ENCODE measurements at places on chromosomes 6 and 20.
A peak's percentile ranks its signal among the peaks of the same experiment; 100 is the strongest.

GRCh38 chr6:44269921-44270525 is at the start of gene TMEM151B:
Gene TMEM151B (plus strand): TSS chr6:44270450. CDS start chr6:44270743, 293 bp downstream.
- no peak for DNase-seq

DNA sequence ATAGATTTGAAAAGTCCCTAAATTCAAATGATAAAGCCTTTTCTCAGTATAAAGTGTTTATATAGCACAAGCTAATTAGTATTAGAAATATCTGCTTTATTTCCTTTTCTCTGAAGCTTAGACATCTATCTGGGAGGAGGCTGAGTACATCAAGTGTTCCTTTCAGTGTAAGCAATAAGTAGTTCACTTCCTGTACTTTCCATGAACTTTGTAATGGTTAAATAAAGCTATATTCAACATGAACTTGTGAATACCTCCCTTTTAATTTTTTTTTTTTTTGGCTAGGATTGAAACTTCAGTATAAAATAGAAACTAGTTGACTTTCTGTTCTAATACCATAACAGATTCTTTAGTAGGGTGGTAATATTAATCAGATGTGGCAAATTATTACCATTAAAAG is 190.9 kb downstream of the CENPW start:
- no peak for DNase-seq

DNA sequence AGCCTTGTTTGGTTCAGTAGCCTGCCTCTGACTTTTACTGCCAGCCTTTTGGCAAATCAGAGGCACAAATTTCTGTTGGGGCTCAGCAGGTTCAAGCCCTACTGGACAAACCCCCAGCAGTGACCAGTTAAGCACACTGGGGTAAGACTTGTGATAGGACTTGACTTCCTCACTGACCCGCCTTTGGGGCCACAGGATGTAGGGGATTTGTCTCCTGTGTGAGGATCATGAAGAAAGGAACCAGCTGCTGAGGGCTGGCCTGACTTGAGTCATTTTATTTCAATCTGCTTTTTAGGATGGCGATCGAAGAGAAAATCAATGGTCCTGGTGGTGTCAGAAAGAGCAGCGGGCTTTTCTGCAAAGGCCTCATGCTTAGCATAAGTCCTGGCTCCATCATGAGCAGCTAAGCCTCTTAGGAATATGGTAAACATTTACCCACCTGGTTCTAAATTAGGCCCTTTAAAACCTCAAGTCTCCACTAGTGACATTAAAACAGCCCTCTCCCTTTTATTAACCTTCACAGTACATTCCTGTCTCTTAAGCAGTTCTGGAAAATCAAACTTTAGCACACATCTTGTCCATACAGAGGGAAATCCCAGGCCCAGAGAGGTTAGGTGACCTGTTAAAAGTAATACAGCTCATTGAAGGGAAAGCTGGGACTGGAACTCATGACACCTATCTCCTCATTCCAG is 16.6 kb downstream of the CHMP4B start:
- DNase-seq, result no peak

- peak; percentile 22 for DNase-seq
Measured at GRCh38 chr20:62642666-62643520, 590 bp downstream of the SLCO4A1 start.

- DNase-seq, result no peak
Measured at GRCh38 chr6:117270055-117270842, 4.9 kb downstream of the VGLL2 start.

GRCh38 chr6:47000842-47001241 is 41.3 kb downstream of the ADGRF1 start:
- no peak for DNase-seq

DNA sequence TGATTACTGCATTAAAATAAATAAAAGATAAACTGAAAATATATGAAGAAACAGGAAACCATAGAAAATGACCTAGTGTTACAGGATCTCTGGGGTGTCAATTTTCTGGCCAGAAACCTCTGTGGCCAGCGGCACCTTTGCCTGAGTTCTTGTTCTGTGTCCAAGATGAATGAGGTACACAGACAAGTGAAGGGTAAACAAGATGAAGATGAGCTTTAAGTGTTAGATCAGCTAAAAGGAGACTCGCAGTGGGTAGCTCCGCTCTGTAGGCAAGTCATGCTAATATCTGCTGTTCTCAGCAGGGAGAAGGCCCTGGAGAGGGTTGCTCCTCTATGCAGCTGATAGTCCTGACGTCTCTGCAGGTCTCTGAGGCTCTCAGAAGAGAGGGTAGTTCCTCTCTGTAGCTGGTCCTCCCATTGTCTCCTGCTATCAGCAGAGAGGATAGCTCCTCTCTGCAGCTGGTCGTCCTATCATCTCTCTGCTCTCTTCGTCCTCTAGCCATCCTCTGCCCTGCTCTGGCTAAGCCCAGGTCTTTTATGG is 35.9 kb upstream of the TBC1D22B start:
- no peak for DNase-seq

- DNase-seq, result no peak
Measured at GRCh38 chr6:27154696-27155095, 92.8 kb upstream of the PRSS16 start.

GRCh38 chr6:12071064-12071615 is 59.0 kb downstream of the HIVEP1 start:
- DNase-seq, result no peak

GRCh38 chr20:58394801-58395200 is 5.8 kb downstream of the VAPB start:
- no peak for DNase-seq

GRCh38 chr20:45842169-45842812 is 8.7 kb downstream of the SNX21 start:
- DNase-seq, result peak; percentile 30

- DNase-seq, result no peak
Measured at GRCh38 chr6:168361766-168362165, 42.2 kb upstream of the DACT2 start.

DNA sequence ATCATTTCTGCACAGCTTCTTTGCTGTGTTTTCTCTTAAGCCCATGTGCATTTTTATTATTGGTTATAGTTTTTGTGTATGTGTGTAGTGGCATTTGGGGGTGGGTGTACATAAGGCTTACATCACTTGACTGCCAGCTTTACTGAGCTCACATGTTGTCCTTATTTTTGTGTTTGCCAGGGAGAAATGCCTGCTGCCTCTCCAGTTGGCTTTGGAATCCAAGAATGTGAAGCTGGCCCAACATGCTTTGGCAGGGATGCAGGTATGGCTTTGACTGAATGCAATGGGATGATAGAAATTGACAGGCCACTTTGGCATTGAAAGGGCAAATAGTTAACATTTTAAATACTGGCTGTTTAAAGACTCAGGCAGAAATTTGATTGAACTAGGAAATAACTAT is 11.4 kb downstream of the PBOV1 start:
- DNase-seq, result no peak

DNA sequence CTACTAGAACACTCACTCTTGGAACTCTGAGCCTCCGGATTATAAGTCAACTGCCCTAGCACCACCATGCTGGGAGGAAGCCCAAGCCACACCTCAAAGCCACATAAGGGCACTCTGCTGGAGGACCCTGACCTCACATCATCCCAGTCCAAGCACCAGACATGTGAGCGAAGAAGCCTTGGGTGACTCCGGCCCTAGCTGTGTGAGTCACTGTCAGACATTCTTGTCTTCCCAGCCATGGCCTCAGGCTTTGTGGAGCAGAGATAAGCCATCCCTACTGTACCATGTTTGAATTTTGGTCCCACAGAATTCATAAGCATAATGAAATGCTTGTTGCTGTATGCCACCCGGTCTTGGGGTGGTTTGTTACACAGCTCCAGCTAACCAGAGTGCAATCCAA is 247.7 kb downstream of the SOD2 start:
- no peak for DNase-seq

DNA sequence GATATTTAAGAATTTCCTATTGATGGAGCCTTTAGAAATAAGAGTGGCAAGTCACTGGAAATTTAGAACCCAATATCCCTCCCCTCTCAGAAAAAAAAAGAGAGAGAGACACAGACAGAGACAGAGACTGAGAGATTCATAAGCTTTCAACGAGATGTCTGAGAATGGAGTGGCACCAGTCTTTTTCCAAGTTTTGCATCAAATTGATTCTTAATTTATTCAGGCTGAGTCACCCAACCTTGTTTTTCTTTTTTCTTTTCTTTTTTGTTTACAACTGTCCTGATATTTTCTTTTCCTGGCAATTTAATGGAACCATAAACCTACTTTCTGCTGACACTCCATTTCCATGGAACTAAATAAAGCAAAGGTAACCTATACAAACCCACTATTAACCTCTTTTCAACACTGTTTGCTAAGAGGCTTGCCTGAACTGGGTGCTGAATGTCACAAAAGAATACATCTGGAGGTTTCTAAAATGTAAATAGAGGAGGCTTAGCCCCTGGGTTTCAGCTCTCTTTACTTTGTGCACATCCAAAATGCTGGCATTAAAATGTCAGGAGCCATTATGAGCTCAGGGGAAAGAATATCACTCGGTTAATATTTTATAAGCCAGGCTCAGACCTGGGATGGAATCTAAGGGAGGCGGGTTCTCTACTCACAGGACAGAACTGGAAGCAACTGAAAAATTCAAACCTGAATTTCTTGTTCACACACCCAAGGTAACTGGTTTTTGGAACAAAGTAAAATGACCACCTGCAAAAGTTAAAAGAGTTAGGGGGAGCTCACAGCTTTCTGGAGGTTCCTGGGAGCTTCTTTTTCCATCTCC is 100.8 kb downstream of the BFSP1 start:
- no peak for DNase-seq

DNA sequence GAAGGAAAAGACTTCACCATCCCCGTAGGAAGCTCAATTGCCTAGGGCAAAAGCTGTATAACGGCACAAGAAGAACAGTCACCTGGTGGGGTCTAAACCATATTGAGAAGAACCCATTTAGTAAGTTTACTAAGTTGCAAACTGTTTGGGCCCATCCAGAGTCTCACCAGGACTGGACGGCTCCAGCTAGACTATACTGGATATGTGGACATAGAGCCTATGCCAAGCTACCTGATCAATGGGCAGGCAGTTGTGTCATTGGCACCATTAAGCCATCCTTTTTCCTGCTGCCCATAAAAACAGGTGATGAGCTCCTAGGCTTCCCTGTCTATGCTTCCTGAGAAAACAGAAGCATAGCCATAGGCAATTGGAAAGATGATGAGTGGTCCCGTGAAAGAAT is 293.9 kb downstream of the RNGTT start:
- DNase-seq, result no peak

- DNase-seq, result no peak
Measured at GRCh38 chr6:19554356-19555225, 282.6 kb upstream of the ID4 start.

GRCh38 chr20:61135968-61136367 is 116.1 kb upstream of the CDH4 start:
- no peak for DNase-seq

DNA sequence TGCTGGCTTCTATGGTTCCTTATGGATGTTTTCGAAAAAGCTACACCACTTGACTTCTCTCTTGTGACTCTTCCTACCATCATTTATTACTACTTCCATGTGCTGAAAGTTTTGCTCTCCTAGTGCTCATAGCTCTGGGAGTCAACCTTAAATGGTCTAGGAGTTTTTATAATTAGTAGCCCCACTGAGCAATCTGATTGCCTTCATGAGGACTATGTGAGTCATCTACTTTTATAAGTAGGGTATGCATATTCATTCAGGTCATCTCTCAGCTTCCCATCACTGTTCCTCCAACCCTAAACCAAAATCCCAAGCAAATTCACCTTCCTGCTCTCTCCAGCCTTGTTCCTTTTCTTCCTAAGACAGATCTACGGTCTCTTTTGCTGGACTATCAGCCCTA is 17.4 kb upstream of the FAXC start:
- no peak for DNase-seq

Measured in CD14-positive monocyte (primary cell).